NCI-H774 (cell line): ENCODE measurements at places on chromosomes 3 and 15.

- DNase-seq = no peak
Observed at GRCh38 chr3:159978353-159978752, 10.3 kb upstream of the IL12A start.

- DNase-seq = no peak
Observed at GRCh38 chr3:196406811-196407470, 25.3 kb downstream of the UBXN7 start.

DNA sequence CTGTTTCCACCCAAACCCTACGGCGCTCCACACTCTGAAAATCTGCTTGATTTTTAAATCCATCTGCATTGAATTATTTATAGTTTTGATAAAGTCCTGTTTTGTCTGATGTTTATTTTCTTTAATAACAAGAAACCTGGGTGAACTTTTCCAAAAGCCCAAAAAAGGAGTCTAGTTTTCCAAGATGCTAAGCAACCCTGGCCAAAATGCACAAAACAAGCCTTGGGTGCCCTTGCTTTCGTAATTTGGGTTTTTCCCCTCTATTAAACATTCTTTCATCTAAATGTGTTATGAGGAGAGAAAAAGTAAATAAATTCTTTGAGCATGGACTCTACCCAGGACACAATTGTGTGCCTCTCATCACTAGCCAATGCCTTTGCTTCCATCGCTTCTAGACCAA lies 468.9 kb downstream of the MCTP2 start:
- no peak for DNase-seq

GRCh38 chr3:57961828-57962447 lies 46.3 kb upstream of the FLNB start:
- no peak for DNase-seq

DNA sequence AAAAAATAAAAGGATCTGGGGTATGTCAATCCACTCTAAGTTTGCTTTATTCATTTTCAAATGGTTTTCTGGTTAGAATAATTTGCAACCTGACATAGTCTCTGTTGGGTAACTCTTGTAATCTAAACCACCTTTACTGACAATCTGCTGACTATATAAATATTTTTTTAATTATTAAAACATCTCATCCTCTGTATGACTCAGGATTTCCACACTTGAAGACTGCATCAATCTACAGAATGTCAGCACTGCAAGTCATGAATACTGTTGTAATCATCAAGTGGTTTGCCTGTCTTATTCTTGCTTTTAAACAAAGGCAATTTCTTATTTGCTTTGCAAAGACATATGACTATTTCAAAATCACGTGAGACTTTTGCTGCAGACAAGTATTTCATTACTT lies 42.1 kb downstream of the VGLL3 start:
- no peak for DNase-seq

GRCh38 chr3:65098400-65098799 lies 410.6 kb upstream of the ADAMTS9 start:
- no peak for DNase-seq

DNA sequence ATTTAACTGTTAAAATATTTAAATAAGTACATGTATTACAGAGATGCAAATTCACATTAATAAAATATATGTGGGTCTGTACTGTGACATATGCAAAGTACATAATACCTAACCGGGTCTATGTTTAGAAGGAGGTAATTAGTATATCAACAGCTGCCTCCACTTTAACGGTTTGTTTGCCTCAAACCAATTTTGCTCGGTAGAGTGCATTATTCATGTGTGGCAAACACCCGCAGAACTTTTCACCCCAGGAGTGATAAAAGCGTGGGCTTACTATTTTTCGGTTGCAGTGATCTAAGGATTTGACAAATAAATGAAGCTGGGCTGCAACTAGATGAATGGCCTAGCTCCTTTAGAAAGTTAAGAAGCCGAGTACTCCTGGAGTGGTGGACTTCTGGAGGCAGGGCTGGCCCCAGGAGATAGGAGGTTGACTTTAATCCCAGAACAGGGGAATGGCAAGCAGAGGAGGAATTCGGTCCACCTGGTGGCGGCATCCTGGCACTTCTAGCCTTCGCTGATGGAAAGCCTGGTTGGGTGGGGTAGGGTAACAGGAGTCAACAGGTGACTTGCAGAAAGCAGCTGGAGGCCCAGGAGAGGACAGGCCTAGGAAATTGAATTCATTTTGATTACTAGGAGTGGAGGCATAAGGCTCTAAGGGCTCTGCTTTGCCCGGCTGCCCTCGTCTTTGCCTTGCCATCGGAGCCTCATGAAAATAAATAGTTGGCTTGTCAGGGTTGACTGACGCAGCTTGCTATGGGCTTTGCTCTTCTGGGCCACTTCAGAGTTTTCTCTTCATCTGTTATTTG lies 2.4 kb downstream of the SLCO3A1 start:
- peak; percentile 61 for DNase-seq

- DNase-seq = no peak
Observed at GRCh38 chr3:30510596-30510995, 95.8 kb upstream of the TGFBR2 start.

DNA sequence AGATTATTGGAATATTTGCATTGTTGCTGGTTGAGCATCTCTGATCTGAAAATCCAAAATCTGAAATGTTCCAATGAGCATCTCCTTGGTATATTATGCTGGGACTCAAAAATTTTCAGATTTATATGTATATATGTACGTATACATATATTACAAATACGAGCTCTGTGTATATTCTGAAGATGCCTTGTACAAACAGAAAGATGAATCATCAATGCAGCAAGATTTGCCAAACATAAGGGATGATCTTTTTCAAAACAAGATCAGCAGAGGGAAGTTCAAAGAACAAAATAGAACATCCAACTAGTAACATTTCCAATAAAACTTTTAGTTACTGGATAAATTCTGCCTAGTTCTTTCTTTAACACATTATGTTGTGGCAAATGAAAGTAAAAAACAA lies 42.5 kb downstream of the HERC1 start:
- no peak for DNase-seq

DNA sequence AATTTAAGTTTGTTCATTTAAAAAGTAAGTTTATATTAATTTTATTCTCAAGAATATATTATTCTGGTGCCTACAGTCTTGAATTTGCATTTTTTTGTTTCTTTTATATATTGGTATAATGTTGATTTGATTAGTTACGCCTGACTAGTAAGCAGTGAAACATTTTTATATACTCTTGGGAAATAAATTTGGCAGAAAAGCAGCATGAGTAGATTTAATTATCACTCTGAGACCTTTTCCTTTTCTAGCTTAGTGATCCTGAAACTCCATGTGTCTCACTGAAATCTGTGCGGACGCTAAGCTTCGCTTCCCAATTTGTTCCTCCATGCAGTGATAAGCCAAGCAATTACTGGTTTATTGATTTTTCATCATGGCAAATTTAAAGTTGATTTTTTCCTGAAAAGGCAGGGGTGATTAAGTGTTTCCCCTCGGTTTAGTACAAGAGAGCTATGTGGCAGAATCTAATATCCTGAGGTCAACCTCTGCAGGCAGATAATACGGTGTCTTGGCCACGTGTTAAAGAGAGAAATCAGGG lies 87.2 kb upstream of the MLF1 start:
- no peak for DNase-seq

- no peak for DNase-seq
Observed at GRCh38 chr3:41653571-41654239, 308.2 kb downstream of the ULK4 start.

GRCh38 chr3:27681249-27681748 lies 40.8 kb downstream of the EOMES start:
- DNase-seq = peak; percentile 53

DNA sequence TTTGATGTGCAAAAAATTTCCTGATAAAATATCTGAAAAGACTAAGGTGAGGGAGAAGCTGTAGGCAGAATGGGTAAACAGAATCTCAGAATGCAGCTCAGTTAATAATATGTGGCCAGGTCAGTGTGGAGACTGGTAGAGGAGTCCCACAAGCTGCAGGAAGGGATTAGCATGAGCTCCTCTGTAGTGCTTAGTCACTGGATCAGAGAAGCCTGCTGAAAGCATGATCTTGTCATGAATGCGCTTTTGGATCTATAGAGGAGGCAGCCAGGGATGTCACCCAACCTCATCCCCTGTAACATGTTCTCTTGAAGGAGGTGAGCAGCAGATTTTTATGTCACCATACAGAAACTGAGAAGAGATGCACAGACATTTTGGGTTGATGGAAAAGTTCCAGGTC lies 1035.3 kb upstream of the GBE1 start:
- no peak for DNase-seq

GRCh38 chr15:66900586-66901310 lies 164.7 kb upstream of the SMAD3 start:
- DNase-seq = no peak

DNA sequence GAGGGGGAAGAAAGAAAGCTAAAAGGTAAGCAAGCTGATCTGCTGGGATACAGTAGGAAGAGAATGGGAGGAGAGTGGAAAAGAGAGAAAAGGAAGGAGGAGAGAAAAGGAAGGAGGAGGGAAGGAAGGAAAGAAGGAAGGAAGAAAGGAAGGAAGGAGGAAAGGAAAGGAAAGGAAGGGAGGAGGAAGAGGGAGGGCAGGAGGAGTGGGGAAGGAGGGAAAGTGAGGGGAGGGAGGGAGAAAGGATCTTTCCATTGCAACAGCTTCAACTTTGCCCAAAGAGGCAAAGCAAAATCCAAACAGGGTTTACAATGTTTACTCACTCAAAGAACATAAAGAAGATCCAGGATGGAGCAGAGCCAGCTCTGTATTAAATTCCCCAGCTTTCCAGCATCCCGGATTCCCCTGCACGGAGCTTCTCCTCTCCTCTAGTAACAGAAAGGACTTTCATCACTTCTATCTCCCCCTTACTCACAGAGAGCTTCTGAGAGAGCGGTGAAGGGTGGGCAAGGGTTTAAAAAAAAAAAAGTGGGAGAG lies 494.2 kb upstream of the PROK2 start:
- DNase-seq = no peak

GRCh38 chr3:52983828-52984227 lies 62.0 kb downstream of the SFMBT1 start:
- DNase-seq = no peak

DNA sequence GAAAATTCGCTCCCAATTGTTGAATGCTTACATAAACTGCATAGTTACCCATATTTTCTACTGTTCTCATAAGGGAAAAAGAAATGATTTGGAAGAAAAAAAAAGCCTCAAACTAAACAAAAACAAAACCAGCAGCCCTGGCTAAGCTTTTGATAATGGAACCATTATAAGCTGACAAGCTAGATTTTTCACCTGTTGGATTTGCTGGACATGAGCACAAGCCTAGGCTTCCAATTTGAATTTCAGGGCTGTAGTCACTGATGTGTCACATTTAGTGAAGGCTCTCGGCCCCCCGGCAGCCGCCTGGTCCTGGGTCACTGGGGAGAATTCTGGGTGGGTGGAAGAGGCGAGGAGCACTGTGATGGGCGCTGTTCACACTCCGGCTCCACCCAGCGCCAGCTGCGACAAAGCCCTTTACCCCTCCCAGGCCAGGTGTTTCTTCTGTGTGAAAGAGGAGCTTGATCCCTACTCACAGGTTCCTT lies 4.6 kb downstream of the FBXL22 start:
- DNase-seq = peak; percentile 52

DNA sequence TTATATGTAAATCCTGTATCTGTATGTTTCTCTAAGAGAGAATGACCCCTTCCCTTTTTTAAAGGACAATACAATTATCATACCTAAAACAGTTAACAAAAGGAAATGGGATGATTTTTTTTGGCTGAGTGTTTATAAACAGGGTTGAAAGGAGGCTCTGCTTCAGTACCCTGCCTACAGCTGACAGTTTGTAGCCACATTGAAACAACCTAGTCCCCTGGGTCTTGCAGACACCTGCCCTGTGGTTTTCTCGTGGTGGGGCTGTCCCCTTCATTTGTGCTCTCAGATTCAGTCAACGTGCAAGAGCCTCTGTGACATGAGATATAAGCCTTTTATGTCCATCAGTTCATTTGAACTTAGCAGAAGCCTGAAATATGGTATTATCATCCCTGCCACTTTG lies 2.3 kb upstream of the HMCES start:
- no peak for DNase-seq

DNA sequence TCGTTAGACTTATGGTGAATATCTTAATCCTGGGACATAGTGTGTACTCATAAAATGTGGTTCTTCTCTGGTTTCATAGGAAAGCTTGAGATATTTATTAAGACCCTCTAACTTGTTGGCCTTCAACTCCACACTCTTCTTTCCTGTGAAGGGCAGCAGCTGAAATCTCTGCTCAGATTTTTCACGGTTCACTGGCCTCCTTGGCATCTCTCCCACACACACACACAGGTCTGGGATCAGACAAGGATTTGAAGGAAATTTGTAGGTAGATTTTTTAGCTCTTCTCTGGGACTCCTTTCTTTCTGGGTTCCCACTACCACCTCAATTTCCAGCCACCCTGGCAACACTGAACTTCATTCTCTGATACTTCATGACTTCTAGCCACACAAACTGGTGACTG lies 70.2 kb downstream of the MYRIP start:
- DNase-seq = no peak

- no peak for DNase-seq
Observed at GRCh38 chr3:39541917-39542329, 74.4 kb downstream of the MOBP start.

- DNase-seq = no peak
Observed at GRCh38 chr3:134427400-134428111, 53.3 kb upstream of the AMOTL2 start.

GRCh38 chr3:119697394-119697793 lies 5.4 kb upstream of the CFAP91 start:
- DNase-seq = no peak

GRCh38 chr3:60142009-60142408 lies 1092.2 kb upstream of the CFAP20DC start:
- DNase-seq = no peak

DNA sequence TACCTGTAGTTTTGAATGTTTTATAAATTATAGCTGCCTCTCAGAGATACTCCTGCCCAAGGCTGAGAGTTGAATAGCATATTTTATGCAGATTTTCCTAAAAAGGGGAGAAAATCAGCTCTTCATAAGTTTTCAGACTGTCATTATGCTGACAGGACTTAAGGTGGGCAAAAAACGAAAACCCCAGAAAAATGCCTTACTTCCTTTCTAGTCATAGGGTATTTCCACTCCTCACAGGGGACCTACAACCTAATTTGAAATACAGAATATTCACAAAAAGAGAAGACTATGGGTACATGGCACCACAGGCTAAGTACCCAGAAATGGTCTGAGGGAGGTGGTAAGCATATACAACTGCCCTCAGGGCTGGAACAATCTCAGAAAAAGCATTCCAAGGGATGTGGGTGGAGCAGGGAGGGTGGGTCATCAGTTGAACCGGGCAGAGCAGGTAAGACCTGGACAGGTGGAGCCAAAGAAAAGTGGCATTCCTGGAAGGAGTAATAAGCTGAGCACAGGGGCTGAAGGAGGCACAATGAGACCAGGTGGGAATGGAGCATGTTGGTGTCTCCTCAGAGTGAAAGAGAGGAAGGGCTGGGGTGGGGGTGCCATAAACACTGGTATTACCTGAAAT lies 10.6 kb upstream of the OXSR1 start:
- DNase-seq = no peak

GRCh38 chr15:48451241-48451640 lies 120.0 kb downstream of the DUT start:
- no peak for DNase-seq

GRCh38 chr15:36645106-36645505 lies 65.7 kb downstream of the CDIN1 start:
- no peak for DNase-seq

- DNase-seq = no peak
Observed at GRCh38 chr3:59717679-59718205, 667.9 kb upstream of the CFAP20DC start.
